KBM-7 (cell line): ENCODE measurements at places on chromosomes 6 and 20.
A peak's percentile ranks its signal among the peaks of the same experiment; 100 is the strongest.

- peak; percentile 87 for DNase-seq
Measured at GRCh38 chr6:16319813-16320532, 81.6 kb downstream of the GMPR start.

GRCh38 chr6:11313207-11313606, 80.7 kb upstream of the NEDD9 start:
- DNase-seq, result no peak

GRCh38 chr20:8860011-8860495, 208.8 kb upstream of the PLCB4 start:
- no peak for DNase-seq

GRCh38 chr6:157134402-157135047, 188.8 kb downstream of the TMEM242 start:
- DNase-seq, result no peak

DNA sequence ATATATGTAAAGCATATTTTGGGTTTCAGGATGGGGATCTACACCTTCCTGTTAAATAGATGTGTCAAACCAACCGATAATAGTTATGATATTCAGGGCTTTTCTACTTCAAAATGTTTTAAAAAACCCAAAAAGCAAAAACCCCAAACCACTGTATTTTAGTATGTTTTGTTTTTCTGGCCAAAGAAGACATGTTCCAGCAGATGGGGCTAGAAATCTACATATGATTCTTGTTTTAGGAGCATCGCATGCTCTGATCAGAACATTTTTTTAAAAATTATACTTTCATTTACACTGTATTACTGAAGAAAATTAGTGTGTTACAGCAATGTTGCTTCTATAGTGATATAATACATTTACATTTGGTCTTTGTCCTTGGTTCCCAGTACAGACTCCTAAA, 11.0 kb downstream of the RMND1 start:
- DNase-seq, result peak; percentile 58

GRCh38 chr20:5927749-5928462, 22.4 kb downstream of the TRMT6 start:
- no peak for DNase-seq

DNA sequence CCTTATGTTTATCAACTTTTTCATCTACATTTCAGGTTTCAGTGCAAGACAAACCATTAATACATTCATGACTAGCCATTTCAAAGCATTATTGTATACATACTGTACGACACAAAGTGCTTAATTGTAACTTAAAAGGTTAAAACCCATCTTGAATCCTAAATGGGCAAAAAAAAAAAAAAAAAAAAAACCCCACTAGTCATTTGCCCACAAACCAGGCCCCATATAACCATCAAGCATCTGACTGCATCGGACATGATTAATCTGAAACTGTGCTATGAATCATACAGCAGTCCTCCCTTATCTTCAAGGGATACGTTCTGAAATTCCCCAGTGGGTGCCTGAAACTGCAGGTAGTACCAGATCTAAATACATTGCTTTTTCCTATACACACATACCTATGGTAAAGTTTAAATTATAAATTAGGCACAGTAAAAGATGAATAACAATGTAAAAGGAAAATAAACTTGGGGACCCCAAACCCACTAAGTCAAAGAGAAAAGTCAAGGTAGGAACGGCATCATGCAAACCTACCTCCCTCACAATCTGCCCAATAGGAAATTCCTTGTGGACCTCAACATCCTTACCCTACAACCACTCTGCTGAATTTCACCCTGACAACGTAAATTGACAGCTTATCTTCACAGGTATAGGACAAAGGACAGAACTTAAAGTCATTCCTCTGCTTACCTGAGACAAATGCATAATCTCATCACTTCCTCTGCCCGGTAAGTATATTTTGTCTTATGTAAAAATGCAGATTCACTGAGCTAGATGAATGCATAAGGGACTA, 14.3 kb downstream of the B4GALT5 start:
- DNase-seq, result no peak

DNA sequence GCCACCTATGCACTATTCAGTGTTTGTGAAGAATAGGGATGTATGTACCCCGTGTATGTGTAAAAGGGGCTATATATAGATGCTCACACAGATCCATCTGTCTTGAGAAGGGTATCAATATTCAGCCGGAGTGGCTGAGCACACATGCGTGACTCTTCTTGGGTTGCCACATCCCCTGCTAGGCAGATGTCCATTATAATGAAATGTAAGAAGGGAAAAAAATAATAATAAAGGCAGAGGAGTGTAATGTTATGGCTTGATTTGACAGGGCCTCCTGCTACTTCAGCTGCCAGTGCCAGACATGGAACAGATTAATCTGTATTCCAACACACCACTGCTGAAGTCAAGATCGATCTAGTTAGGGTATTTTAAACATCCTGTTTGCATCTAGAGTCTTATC, 74.2 kb upstream of the VSTM2L start:
- DNase-seq, result no peak

DNA sequence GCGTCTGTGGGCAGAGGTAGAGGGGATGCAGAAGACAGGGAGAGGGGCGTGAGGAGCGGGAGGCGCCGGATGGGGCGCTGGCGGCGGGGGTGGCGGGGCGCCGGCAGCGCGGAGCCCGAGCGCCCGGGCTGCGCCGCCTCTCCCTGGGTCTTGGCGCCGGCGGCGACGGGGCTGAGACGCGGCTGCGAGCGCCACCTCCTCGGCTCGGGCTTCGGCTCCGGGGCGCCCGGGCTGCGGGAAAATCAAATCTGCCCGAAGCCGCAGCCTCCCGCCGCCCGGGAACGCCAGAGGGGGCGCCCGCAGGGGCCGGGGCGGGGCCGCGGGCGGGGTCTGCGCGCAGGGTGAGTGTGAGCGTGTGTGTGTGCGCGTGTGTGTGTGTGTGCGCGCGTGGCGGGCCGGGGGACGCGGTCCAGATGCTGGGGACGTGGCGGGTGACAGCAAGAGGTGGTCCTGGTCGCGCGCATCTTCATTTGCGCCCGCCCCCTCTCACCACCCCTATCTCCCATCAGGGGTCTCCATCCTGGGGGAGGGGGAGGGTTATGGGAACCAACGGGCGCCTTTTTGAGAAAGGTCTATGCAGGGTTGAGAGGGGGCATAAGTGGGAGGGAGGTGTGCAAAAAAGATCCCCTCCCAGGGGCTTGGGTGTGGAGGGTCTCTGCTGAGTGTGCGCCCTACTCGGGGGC, 646 bp upstream of the CPNE5 start:
- no peak for DNase-seq

DNA sequence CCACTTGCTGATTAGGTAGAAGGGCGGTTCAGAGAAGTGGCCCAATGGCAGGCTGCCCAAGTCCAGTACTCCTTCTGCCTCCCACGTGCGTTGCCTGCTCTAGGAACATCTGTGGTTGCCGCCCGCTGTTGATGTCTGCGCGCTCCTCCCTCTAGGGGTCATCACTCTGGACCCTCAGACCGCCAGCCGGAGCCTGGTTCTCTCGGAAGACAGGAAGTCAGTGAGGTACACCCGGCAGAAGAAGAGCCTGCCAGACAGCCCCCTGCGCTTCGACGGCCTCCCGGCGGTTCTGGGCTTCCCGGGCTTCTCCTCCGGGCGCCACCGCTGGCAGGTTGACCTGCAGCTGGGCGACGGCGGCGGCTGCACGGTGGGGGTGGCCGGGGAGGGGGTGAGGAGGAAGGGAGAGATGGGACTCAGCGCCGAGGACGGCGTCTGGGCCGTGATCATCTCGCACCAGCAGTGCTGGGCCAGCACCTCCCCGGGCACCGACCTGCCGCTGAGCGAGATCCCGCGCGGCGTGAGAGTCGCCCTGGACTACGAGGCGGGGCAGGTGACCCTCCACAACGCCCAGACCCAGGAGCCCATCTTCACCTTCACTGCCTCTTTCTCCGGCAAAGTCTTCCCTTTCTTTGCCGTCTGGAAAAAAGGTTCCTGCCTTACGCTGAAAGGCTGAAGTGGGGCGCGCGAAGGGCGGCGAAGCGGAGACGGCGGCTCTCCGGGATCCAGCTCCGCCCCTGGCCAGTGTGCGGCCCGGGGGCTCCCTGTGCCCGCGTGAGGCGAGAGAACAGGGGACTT, 8.5 kb downstream of the TRIM15 start:
- DNase-seq, result no peak

DNA sequence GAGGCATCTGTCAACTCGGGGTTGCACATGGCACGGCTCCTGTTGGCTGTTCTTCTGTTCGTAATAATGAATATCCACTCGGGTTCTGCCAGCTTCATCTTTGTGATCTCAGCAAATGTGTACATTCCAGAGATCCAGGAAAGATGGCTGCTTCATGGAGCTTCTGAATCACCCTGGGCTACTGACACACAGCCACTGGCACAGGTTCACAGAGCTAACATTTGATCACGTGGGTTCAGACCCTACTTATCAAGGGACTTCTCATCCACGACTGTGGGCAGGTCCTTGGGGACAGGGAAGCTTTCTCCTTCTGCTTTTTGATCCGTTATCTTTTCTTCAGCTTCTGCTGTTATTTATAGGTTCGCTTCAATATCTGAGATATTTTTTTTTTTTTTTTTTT, 18.1 kb downstream of the PPP1R3G start:
- no peak for DNase-seq

DNA sequence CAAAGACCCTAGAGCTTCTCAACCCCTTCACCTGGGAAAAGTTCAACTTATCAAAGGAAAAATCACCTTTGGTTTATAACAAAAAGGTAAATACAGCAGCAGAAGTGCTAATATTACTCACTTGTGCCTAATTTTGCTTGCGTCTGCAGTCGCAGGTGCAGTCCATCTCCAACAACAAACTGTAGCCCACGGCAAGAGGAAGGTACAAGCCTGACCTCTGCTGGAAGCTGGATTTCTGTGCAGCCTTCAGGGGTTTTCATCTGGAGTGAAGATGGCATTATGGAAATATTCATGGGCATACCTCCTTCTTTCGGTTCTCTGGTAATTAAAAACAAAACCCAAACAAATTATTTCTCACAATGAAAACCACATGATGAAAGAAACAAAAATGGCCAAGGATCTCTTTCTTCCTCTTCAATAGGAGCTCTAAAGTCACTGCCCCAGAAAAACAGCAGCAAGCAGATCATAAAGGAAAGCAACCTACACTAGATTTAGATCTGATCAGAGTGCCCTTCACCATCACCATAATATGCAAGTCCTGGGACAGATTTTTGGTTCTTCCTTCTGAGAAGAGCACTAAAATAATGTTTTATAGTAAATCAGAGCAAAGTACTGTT, 7.8 kb downstream of the UBE3D start:
- peak; percentile 63 for DNase-seq

- DNase-seq, result no peak
Measured at GRCh38 chr6:12525276-12525675, 191.3 kb upstream of the PHACTR1 start.

DNA sequence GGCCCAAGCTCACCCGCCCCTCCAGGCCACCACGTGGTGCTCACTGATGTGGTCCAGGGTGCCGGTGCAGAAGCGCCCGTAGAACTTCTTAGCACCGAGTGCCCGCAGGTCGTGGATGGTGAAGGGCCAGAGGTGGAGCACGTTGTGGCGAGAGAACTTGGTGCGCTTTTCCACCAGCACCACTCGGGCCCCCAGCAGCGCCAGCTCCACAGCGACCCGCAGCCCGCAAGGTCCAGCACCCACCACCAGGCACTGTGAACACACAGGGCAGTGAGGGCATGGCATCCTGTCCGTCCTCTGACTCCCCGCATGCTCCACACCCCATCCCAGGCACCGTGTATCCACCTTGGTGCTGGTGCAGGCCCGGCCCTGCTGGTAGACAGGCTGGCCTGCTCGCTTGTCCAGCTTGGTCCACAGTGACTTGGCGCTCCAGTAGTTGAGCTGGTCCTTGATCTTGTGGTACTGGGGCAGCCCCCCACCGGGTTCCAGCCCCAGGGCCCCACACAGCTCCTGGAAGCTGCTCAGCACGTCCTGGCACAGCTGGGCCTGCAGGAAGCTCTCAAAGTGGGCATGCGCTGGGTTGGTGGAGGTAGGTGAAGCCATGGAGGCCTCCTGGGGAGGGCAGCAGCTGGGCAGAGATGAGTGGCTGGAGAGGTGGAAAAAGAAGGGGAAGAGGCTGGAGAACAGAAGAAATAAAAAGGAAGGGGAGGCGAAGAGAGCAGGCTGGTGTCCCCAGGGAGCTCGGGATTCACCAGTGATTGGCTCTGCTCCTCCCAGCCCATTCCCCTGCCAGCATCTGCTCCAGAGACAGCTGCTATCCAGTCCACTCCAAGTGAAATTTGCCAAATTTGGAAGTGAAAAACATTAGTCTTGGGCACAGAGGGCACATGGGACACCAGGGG, 1.7 kb downstream of the MICAL1 start:
- DNase-seq, result no peak

DNA sequence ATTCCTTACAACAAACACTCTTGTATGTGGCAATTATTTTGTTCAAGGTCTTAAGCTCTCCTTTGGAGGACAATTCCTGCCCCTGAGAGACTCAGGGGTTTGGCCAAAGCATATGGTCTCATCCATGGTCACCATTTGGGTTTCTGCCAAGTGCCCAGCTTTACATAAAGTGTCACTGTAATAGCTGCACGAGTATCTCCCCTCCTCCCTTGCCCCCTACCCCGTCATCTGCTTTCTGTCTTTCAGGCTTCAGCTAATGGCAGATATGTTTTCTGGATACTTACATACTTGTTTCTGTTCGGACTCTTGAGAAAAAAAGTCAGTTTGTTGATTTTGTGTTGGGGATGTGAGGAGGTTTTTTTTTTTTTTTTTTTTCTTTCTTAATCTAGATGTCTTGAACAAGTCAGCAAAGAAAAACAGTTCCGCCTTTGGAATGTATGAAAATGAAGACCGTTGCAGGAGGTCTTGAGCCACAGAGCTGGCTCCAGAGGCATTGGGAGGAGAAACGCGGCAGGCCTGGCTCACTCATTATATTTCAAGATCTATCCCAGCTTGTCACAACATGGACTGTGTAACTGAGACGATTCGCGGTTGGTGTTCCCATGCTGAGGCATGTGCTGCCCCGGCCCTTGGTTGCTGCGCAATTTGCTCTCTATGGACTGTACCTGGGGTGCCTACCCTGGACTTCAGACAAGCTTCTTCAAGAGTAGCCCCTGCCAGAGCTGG, 32.6 kb upstream of the STX16 start:
- no peak for DNase-seq

- DNase-seq, result no peak
Measured at GRCh38 chr6:13112921-13113320, 215.4 kb downstream of the TBC1D7 start.

- no peak for DNase-seq
Measured at GRCh38 chr6:52900536-52900935, 9.0 kb downstream of the GSTA3 start.

- no peak for DNase-seq
Measured at GRCh38 chr6:53795340-53795701, 516 bp downstream of the LRRC1 start.

- DNase-seq, result no peak
Measured at GRCh38 chr20:61659246-61659993, 406.3 kb downstream of the TAF4 start.
